ENCODE measurements at places on chromosomes 5 and 9. TPM values are rescaled to one million over a fixed set of nuclear protein-coding genes. Genes with fewer than 3 reads are reported as not detected.

DNA sequence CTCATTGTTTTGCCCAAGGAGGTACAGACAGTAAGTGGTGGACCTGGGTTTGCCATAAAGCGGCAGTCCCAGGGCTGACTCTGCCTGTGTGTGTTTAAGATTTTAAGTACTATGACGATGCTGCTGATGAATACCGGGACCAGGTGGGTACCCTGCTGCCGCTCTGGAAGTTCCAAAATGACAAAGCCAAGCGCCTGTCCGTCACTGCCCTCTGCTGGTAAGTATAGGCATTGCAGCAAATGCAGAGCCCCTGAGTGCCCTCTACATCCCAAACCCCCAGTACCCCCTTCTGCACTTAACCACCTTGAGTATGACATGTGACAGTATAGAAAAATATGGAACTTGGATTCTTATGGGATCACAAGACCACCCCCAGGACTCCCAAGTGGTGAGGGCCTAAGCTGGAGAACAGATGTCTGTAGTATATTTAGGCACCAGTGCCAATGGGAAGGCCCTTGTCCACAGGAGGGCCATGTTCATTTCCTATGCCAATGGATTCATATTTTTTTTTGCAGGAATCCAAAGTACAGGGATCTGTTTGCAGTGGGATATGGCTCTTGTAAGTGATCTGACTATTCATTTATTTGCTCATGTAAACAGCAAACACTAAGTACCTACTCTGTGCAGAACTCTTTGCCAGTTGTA, 22.0 kb downstream of the ENHO start:
- DNase-seq: peak; percentile 42

DNA sequence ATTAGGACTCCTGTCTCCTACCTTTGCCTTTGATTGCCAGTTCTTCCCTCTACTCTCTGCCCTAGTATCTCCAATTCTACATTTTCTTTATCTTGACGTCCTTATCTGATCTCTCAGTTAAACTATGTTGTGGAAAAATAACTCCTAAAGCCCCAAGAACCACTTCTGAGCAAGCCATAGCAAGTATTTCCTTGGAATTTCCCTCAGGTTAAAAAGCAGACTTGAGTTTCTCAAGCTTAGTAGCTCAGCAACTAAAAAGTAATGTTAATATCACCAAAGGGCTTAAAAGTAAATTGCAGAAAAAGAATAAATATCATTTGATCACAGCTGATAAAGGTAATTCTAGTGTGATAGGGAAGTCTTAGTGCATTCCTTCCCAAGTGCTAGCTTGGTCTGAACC, 13.2 kb upstream of the HSPB3 start:
- DNase-seq: no peak

GRCh38 chr9:121196389-121196788, 5.3 kb downstream of the RAB14 start:
- DNase-seq: no peak

DNA sequence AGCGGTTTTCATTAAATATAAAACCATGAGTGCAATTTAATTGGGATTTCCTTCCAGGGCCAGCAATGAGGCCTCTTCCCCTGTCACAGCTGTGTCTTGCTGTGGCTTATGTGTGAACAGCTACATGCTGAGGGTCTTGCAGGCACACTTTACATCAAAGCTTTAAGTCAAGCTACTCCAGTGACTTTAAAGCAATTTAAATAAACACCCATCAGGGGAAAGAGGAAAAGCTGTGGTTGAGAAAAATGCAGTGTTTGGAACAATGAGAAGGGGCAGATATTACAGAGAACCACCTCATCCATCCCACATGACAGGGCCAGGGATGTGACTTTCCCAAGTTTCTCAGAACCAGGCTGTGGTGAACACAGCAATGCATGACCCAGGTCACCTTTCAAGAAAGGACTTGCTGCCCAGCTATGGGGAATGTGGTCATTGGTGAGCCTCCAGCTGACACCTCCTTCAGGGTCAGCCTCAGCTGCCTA, 115.9 kb upstream of the LPAR1 start:
- DNase-seq: peak; percentile 33

The IRX4 gene
- not detected for total RNA-seq

The BBLN gene
- 137 TPM for total RNA-seq

The EQTN gene
- not detected for total RNA-seq

The SPATA31A3 gene
- total RNA-seq: not detected

The PLCXD3 gene
- total RNA-seq: 0.02 TPM

The ZNF454 gene
- total RNA-seq: 0.72 TPM

The ARHGEF37 gene
- 0.81 TPM for total RNA-seq
